ENCODE measurements at places on chromosomes 6 and 20.
A peak's percentile ranks its signal among the peaks of the same experiment; 100 is the strongest.

DNA sequence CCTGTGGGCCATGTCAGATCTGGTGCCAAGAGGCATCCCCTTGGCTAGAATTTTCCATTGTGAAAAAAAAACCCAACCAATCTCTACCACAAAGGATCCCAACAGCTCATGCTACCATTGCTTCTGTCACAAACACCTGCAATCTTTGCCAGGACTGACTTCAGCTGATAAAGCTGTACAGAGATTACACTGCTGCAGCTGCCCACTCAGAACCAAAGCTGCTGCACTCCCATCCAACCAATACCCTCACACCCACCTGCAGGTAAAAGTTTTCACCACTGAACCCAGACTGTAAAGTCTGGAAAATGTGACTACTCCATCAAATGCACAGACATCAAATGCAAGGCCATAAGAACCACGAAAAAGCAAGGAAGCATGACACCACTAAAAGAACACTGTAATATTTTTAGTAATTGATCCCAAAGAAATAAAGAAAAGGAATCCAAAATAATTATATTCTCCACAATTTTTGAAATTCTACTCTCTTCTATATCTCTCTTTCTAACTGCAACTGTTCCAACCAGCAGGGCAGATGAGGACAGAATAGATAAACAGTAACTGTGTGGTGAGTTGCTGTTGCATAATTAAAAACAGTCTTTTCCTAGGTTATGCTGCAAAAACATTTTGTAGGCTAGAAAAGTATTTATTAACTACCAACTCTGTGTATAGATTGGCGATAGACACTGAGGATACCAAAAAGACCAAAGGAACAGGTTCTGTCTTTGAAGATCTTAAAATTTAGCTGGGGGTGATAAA lies 128.0 kb upstream of the MCHR2 start:
- DNase-seq, result no peak

GRCh38 chr6:139580592-139581484 lies 206.4 kb upstream of the CITED2 start:
- no peak for DNase-seq

- no peak for DNase-seq
These were observed 64.9 kb upstream of the PAX1 start for GRCh38 chr20:21640556-21640955.

DNA sequence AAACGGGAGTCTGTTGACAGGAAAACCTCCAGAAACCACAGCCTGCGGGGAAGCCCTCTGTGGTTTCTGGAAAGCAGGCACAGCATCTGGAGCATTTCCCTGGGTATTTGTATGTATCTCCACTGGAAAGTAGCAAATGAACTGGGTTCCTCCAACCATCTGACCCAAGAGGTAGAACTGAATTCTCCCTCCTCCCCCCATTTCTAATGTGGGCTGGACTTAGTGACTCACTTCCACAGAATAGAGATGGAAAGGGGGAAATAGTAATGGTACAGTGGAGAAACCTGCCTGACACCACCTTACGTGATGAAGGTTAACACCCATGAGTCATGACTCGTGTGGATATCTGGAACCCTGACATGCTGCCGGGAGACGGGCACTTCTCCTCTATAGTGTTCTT lies 51.9 kb upstream of the XRN2 start:
- peak; percentile 13 for DNase-seq

- no peak for DNase-seq
These were observed 92.8 kb downstream of the PRDM1 start for GRCh38 chr6:106178900-106179299.
